Activated T-cell treated with anti-CD3 and anti-CD28 coated beads for 4 hours (primary cell): ENCODE measurements at places on chromosomes 3 and 15.

- DNase-seq, result no peak
Observed at GRCh38 chr3:139284221-139284620, 59.6 kb upstream of the MRPS22 start.

GRCh38 chr15:90058308-90058707 is 44.0 kb downstream of the IDH2 start:
- DNase-seq, result no peak

DNA sequence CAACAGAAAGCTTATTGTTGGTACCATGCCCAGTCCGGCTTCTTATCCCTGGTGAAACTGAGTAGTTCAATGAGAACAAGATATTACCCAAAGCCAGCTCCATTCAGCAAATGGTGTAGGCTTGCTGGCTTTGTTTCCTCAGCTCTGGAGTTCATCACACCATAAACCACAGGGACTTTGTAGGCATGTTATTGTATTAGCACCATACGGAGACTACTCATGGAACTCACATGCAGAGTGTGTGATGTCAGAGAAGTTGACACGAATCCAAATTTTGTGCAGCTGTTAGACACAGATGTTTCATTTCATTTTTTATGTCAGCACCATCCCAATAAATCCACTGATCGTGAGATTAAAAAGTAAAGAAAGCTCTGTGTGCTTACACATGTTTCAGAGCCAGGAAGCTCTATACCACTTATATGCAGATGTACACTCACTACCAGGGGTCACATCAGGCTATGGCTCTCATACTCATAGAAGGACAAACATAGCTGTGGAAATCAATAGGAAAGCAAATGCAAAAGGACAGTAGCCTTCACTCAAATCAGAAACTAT is 63.4 kb upstream of the LEKR1 start:
- DNase-seq, result no peak

GRCh38 chr3:183428447-183429211 is at the start of gene MCF2L2:
MCF2L2 (minus strand) TSS chr3:183428619; CDS start chr3:183427977, 642 bp downstream.
- peak; percentile 60 for DNase-seq

DNA sequence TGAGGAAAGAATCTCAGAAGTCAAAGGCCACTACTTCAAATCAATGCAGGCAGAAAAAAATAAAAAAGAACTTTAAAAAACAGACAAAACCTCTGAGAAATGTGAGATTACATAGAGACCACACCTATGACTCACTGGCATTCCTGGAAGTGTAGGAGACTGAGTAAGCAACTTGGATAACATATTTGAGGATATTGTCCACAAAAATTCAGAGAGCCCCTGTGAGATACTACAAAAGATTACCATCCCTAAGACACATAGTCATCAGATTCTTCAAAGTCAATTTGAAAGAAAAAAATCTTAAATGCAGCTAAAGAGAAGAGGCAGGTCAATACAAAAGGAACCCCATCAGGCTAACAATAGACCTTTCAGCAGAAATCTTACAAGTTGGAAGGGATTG is 887.3 kb downstream of the NTRK3 start:
- DNase-seq, result no peak

DNA sequence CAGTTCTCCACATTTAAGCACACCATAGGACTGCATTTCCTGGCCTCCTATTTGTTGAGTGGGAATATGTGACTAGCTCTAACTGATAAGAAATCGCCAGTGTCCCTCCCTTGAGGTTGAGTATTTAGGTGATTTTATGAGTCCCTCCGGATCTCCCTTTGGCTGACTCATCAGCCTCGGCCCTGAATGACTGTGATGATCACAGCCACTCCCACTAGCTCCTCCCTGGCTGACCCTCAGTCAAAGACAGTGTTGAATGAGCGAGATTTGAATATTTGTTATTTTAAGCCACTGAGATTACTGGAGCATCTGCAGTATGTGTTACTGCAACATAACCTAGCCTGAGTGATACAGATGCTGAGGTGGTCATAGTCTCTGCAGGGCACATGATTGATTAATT is 515.3 kb downstream of the EPHB1 start:
- no peak for DNase-seq
